ENCODE measurements at places on chromosomes 2 and 18.

- DNase-seq: no peak
Observed at GRCh38 chr2:154855138-154855537, 156.6 kb downstream of the KCNJ3 start.

DNA sequence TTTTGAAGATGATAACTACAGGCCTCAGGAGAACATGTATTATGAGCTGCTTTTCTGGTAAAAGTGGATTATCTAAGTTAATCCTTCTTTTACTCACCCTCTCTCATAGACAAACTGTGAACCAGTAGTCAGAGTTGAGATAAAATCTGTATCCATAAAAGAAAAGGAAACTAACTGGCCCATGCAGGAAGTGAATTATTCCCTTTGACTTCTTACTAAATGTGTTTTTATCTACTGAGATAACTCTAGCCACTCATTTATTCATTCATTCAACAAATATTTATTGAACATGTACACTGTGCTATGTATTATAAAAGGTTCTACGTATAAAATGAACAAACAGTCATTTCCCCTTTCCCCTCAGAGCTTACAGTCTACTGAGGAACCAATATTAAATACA, 10.0 kb downstream of the WDR35 start:
- no peak for DNase-seq

DNA sequence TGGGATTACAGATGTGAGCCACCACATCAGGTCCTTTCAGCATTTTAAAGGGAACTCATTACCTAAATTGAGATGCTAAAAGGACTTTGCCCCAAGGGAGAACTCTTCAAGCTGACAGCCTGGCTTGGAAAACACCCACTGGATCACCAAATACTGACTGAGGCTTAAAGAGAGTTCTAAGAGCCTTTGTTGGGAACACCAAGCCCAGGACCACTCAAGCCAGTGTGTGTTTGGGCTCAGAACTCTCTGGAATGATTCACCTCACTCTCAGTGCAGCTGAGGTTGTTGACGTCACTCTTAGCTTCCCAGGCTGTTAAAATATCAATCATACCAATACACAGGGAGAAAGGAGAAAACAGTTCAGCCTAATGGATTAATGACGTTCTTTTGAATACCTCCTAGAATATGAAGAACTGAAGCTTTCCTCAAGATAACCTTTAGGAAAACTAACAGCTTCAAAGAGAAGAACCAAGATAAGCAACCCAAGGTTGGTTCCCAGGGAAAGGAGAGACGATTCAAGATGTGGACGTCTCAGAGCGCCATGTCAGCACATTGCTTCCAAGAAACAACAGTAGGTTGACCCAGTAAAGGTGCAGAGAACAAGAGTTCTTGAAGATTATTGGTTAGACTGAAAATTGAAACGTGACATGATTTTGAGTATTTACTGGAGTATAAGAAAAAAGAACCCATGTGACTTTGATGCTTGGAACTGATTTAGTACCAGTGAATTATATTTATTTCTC, 48.0 kb upstream of the MGAT4A start:
- DNase-seq: no peak

- DNase-seq: no peak
Observed at GRCh38 chr2:136394136-136395060, 276.4 kb upstream of the CXCR4 start.

DNA sequence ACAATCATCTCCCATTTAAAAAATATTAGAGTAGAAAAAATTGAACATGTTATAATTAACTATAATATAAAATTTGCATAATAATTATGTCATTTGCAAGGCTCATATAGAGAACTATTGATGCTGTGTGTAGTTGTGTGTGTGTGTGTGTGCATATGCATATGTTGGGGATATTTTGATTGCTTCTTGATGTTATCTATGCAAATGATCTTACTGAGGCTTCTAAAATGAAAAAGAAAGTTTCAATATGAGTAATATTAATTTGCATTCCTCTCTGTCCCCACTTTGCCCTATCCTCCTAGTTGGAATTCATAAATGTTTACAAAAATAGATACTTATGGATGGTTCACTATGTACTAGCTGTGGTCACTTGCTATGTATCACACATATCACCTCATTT, 523.3 kb downstream of the TRIB2 start:
- DNase-seq: no peak

DNA sequence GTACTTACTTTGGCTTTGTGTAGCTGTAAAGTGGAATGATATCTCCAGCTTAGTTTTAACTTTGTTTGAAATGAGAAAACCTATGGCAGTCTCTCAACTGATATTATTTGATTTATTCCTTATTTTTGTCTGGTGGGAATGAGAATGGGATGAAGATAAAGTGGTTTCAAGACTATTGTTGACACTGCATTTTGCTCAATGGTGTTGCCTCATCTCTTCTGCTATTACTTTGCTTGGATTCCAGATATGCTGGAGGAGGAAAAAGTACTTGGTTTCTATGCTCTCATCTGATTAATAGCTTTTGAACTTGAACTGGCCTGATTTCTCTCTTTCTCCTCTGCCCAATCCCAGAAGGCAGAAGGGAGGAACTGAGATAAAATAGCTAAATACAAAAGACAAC, 198.2 kb downstream of the CTNNA2 start:
- no peak for DNase-seq

GRCh38 chr2:239261796-239262483, 138.9 kb downstream of the HDAC4 start:
- no peak for DNase-seq

DNA sequence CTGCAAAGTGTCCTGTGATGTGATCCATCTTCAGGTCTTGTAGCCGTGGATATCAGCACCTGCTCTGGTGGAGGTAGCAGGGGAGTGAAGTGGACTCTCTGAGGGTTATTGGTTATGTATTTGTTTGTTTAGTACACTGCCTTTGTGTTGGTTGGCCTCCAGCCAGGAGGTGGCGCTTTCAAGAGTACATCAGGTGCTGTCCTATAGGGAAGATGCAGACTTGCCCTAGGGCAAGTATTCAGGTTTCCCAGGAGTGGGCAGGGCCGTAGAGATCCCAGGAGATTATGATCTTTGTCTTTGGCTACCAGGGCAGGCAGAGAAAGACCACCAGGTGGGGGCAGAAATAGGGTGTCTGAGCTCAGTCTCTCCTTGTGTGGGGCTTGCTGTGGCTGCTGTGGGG, 411.8 kb downstream of the SOX11 start:
- DNase-seq: no peak

GRCh38 chr2:151855111-151855510, 26.9 kb upstream of the ARL5A start:
- no peak for DNase-seq

- peak; percentile 39 for DNase-seq
Observed at GRCh38 chr18:24491927-24492834, 31.7 kb downstream of the HRH4 start.

- no peak for DNase-seq
Observed at GRCh38 chr2:62201307-62201706, 5.4 kb downstream of the B3GNT2 start.

- no peak for DNase-seq
Observed at GRCh38 chr18:36294031-36294430, 3.5 kb upstream of the FHOD3 start.

DNA sequence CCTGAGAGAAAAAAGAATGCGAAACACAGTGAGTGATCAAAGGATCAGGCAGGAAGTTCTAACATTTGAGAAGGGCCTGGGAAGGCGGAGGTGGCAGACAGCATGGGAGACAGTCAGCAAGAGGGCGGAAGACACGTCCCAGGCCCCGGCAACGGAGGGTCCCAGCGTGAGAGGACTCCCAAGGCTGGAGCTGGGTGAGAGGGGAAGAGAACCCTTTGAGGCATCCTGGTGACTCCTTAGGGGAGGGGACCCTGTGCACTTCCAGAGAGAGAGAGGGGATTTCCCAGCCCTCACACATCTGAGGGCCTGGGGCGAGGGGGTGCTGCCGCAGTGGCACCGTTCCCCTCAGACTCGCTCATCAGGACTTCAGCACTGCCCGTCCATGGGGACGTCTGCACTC, 133.4 kb downstream of the RTP5 start:
- DNase-seq: no peak

DNA sequence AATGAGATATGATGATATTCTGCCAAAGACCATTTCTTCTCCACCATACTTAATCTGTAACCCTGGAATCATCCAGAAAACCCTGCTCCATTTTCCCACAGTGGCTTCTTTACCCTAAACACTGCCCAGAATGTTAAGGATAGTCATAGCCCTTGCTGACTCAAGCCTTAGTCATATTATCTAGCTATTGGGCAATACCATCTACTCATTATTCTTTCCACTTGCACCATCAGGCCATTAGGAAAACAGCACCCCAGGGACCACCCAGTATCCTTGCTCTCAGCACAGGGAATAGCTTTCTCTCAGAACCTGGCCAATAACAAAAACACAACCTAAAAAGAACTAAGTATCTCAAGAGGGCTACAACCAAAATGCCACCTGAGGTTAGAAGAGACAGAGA, 445.7 kb upstream of the SLC14A2 start:
- no peak for DNase-seq

GRCh38 chr18:11487390-11487789, 122.0 kb upstream of the SLC35G4 start:
- no peak for DNase-seq

- DNase-seq: no peak
Observed at GRCh38 chr2:73282924-73283544, 1.2 kb downstream of the FBXO41 start.

DNA sequence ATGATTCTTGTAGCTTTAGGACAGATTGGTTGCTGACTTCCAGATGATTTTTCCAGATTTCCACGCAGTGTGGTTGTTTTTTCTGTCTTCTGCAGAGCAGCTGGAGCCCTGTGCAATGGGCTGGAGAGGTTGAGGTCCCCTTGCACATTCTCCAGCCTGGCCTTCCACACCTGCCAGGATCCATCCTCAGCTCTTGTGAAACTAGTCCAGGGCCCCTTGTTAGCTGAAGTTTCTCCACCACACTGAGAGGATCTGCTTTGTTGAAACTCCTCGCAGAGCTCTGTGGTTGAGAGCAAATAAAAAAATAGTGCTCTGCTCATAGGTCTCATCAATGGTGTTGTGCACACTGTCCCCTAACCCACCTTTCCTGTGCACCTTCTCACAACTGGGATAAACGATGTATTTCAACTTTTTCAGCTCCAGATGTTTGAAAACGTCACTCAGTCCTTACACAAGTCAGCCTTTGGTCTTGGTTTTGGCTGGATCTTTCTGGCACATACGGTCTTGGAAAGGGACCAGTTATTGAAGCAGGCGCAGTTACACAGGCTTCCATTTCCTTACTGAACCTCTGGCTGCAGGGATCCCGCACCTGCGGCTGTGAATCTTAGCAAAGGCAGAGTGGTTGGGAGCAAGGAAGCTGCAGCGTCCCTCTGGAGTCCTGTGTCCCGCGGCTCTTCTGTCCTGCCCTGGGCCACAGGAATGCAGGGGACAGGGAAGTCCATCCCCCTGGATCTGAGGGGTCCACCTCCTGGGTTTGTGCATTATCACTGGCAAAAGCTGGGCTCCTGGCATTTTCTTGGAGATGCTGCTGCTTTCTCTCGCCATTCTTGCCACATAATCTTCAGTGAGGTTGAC, 272.0 kb upstream of the DSEL start:
- DNase-seq: no peak

- no peak for DNase-seq
Observed at GRCh38 chr2:232940724-232941123, 70.7 kb downstream of the SNORC start.

DNA sequence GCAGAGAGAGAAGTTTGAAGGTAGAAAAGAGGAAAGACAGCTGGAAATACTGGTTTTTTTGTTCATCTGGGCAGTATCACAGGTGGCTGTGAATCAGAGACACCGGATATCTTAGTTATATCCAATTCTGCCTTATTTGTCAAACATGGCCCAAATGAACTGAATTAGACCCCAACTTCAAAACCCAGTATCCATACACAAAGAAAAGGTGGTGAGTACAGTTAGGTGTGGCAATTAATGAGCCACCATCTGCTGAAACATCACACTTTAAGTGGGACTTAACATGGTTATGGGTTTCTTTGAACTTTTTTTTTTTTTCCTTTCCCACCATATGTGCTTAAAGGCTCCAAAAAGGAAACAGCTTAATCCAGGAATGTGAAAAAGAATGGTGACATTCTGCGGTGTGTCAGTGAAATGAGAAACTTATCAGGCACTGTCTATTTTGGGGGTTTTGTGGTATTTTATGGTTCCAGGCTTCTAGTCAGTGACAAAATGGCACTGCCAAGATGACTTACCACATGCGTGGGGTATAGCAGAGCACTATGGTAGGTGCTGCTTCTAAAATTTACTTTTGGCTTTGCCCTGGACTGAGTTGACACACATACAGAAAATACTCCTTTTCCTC, 5.0 kb upstream of the TMEM178A start:
- DNase-seq: no peak

DNA sequence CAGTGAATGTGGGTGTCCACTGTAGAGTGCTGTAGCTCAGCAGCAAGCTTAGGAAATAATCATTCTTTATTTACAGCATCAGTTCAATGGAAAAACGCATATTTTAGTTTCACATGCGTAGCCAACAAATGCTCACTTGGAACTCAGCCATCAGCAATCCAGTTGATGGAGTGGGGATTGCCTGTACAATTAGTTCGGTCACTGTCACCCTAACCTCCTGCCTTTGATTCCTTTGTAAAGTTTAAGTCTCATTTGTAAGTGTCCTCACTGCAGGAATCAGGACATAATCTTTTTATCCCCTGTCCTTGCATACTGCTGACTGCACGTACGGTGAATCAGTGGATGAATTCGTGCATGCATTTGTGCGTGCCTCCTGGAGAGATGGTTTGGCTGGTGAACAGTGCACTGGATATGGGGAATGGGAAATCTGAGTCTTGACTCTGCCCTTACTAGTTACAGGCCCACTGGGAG, 55.9 kb downstream of the RAB31 start:
- DNase-seq: no peak

DNA sequence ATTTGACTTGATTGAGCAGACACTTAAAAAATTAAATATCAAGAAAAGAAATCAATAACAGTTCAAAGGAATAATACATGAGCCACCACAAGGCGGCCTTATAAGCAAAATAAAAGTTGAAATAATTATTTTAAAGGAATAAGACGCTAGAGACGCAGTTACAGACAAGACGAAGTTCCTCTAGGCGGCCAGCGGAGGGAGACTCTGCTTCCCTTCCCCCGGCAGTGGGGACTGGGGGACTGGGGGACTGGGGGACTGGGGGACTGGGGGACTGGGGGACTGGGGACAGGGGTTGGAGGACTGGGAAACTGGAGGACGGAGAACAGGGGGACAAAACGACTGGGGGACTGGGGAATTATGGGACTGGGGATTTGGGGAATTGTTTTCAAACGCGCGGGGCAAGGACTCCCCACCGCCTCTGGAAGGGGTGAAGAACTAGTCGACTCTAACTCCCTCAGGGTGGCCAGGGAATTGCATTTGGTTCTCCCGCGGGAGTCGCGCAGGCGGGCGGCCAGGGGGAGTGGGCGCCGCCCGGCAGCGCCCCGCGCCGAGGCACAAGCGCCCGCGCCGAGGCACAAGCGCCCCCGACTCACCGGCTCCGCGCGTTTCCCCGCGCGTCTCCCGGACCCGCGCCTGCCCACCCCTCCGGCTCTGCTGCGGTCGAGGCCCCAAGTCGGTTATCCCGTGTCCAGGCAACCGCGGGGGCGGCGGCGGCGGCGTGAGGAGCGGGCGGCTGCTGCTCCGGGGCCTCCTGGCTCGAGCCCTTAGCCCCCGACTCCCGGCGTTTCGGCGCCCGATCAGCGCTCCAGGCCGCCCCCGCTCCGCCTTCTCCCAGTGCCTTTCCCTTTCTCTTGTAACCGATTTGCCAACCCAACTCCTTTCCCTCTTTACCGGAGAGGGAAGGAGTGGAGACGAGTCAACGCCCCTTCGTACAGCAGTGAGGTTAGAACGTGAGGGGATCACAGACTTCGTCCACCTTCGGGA, at the start of gene CCDC178:
Gene CCDC178, minus strand, starts transcription at position 662 of the 984 bp plus-strand sequence. CDS start 28,633 bp downstream, outside the sequence.
- DNase-seq: no peak

All from central memory CD8-positive, alpha-beta T cell (primary cell).